ENCODE measurements at places on chromosomes 13 and 19.

DNA sequence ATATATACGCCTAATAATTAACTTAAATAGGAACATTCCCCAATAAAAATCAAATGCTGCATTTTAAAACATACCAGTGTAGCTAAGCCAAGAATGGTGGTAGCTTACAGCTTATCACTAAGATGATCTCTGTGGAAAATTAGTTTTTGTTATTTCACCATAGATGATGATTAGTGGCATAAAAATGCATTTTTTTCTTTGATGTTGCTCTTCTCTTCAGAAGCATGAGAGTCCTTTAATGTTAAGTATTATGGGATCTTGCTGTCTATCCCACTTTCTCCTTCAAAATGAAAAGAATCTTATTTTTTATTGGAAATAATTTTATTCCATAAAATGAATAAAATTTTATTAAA is 731.0 kb downstream of the SLITRK1 start:
- DNase-seq = no peak

- DNase-seq = no peak
Observed at GRCh38 chr13:112254900-112255299, 121.3 kb upstream of the SPACA7 start.

DNA sequence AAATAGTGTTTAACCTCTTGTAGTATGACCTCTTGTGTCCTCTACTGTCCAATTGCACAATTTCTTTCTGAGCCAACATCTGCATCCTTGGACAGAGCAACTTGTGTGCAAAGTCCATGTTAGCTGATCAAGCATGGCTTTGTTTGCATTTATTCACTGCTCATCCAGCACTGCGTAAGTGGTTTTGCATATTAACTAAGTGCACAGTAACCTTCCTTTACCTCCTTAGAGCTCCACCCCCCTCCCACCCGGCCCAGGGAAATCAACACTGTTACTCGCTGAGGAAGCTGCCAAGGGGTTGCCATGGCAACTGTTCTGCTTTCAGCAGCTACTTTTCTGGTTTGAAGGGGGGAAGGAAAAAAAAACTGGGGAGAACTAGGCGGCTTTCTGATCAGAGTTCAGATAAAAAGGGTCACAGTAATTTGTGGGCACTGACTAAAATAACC is 153.5 kb upstream of the KLF12 start:
- peak; percentile 68 for DNase-seq

DNA sequence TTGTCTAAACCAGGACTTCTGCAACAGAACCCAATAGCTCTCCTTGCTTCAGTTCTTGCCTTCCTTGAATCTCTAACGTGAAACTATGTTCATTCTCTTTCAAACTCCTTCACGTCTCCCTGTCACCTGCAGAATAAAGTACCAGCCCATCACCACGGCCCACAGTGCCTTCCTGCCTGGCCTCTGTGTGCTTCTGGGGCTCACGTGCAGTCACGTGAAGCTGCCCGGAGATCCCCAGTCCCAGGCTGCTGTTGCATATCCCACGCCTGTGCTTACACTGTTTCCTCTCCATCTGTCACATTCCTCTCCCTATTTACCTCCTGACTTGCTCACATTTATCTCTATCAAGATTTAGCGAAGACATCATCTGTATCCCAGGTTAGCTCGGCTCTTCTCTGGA is 102.8 kb downstream of the STARD13 start:
- DNase-seq = no peak

DNA sequence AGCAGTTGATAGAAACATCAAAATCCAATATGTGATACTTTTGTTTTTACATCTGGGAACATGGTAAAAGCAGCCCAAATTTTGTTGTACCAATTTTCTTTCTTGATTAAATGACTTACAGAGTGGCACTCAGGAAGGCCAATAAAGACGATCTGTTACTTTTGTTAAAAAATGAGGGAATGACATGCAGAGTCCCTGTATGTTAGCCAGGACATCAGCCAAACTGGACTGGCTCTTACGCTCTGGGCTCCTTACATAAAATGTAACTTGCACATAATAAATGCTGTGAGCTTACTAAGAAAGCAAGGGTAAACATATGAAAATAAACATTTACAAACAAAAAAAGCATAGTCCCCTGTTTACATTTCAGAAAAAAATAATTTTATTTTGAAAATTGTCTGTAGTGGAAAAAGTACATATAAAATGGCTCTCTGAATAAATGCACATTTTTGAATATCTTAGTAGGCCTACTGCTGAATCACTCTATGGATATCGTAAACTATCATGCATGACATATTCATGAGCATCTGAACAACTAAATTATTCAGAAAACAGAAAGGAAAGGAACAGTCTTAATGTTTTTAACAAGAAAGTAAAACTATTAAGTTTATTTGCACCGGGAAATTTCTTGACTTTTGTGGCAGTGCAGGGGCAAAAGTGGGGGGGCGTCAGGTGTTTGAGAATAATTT is 534.5 kb downstream of the KCTD12 start:
- no peak for DNase-seq

GRCh38 chr19:54888239-54888638 is 14.2 kb downstream of the FCAR start:
- DNase-seq = no peak

- no peak for DNase-seq
Observed at GRCh38 chr13:73608157-73608516, 526.1 kb downstream of the KLF12 start.

- DNase-seq = no peak
Observed at GRCh38 chr13:68214691-68215415, 984.7 kb upstream of the PCDH9 start.

DNA sequence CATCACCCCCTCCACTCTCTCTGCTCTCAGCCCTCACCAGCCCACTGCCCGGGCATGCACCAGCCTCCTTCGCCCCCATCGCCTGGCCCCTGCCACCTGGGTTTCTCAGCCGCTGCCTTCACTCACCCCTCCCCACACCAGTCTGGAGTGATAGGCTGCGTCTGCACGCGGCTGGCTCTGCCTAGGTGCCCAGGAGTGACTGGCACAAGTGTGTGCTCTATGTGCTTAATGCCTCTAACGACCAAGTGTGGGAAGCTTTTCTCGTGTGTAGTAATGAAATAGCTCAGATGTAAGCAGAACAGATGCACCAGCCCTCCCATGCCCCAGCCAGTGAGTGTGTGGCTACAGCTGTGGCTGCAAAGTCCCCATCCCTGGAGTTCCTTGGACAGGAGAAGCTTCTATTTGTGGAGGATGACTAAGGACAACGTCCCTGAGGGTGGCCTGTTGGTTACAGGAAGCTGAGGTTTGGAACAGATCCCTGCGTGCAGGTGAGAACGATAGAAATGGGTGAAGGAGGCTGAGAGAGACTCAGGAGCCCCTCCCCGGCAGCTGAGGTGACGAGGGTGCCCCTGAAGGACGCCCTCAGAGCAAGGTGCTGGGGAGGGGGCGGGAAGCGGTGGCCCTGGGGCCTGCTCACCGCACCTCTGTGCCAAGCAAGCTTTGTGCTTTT is 35.6 kb downstream of the ATP11A start:
- DNase-seq = no peak

GRCh38 chr13:46667687-46668281 is 114.8 kb downstream of the LRCH1 start:
- no peak for DNase-seq

GRCh38 chr19:15316498-15316897 is 15.8 kb downstream of the BRD4 start:
- DNase-seq = no peak

- no peak for DNase-seq
Observed at GRCh38 chr13:27053902-27054595, 117.6 kb downstream of the USP12 start.

- no peak for DNase-seq
Observed at GRCh38 chr19:57560049-57560491, 407 bp upstream of the ZNF550 start.

DNA sequence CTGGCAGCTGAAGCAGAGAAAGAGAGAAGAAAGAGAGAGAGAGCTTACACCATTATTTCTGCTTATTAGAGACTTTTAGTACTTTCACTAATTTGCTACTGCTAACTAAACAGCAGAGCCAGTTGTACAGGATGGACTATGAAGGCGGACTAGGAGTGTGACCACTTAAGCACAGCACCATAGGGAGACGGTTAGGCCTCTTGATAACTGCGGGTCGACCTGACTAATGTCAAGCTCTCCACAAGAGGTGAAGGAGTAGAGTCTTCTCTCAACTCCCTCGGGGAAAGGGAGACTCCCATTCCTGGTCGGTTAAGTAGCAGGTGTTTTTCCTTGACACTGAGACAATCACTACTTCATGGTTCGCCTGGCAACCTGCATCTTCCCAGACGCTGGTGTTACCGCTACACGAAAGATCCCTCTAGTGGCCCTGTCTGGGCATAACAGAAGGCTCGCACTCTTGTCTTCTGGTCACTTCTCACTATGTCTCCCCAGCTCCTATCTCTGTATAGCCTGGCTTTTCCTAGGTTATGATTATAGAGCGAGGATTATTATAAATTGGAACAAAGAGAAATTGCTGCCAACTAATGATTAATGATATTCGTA is 5.3 kb upstream of the PSG7 start:
- DNase-seq = no peak

DNA sequence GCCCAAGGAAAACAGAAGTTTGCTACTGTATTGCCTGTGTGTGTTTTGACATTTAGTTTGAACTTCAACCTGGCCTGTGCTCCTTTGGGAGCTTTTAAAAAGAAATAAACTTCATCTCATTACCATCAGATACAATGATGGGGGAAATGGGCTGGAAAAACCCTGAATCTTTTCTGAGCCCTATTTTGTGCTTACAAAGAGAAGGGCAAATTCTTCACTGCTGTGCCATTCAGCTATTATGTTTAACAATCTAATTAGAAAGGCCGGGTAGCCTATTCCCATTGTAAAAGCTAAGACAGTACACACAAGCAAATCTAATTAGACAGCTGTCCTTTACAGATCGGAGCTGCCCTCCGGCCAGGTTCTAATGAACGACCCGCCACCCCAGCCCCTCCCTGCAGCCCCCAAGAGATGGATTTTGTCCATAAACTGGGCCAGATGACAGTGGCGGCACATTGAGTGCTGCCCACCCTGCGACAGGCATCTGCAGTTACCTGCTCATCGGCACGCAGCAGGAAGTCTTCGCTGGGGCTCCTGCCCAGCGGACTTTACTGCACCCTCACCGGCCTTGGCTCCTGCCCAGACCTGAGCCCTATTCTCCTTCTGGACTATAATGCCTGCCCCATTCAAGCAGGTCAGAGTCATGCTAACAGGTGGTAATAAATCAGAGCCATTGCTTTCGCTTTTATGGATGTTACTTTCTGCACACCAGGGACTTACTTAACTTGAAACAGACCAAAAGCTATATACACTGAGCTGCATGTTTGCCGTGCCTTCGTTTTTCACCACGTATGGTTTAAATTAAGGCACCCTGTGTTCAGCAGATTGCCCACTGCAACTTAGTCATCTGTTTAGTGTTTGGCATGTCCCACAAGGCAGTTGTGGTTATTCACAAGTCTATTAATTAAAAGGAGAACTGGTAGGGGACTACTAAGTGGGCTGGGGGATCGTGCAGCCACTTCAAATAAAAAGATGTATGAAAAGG is 549.6 kb downstream of the FGF9 start:
- DNase-seq = no peak

GRCh38 chr13:109707742-109708617 is 78.4 kb downstream of the IRS2 start:
- no peak for DNase-seq

- DNase-seq = no peak
Observed at GRCh38 chr19:5932609-5933262, 18.7 kb downstream of the CAPS start.

DNA sequence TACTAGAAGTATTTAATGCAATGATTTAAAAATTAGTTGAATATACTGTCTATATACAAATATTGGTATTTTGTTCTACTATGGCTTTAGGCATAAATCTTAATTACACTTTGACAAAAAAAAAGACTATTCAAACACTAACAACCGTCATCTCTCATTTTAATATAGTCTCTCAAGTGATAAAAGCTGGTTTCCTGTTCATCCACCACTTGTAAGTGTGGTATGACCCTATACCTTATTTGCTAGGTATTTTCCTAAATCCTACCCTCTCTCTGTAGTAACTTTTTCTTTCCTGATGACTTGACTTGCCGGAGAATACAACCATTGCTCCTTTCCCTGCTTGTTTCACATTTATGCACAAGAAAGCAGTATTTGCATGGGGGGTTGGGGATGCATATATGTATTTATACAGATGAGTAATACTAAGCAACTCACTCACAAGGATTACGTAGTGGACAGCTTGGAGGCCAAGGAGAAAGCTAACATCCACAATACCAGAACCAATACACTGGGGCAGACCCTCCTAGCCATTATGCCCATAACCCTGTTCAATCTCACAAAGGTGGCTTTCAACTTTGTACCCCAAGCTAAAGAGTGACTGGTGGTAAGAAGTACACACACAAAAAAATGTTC is 12.7 kb upstream of the EFNB2 start:
- DNase-seq = no peak

DNA sequence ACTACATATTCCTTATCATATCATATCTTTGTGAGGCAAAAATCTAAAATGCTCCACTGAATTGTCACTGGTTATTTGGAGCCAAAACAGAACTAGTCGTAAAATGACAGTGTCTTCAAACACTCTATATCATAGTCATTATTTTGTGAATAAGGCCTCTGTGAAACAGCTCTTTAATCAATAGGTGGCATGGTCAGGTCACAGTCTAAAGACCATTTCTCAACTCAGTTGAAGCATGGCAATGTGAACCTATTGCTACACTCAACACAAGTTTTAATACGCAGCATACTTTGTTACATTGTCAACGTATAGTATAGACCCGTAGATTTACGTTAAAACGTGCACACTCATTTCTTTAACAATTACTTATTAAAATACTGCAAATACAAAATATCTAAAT is 131.3 kb upstream of the PCDH20 start:
- DNase-seq = no peak

DNA sequence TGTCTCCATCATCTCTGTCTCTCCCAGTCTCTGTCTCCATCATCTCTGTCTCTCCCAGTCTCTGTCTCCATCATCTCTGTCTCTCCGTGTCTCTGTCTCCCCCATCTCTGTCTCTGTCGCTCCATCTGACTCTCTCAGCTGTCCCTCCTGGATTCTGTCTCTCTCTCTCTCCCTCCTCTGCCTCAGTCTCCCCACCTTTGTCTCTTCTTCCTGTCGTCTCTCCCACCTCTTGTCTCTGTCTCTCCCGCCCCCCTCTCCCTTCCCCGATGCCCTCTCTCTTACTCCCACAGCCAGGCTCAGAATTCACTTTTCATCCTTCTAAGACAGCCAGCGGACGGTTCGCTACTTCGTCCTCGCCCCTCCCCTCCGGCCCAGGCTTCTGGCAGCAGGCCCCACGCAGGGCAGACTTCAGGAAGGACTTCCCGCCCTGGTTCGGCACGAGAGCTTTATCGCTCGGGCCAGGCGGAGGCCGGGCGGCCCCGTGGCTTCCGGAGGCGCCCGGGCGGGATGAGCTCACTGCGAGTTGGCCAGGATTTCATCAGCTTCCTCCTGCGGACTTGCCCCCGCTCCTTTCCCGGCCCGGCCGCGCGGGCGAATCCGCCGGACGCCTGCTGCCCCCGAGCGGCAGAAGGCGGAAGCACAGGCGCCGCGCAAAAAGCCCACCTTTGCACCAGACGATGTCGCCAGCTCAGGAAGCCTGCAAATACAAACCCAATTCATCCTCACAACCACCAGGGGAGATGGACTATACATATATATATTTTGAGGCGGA is 12.4 kb upstream of the CCDC9 start:
- peak; percentile 83 for DNase-seq

- DNase-seq = no peak
Observed at GRCh38 chr13:59367904-59368303, 795.8 kb downstream of the DIAPH3 start.

- no peak for DNase-seq
Observed at GRCh38 chr13:29418026-29418425, 177.5 kb downstream of the SLC7A1 start.
